ENCODE measurements at places on chromosomes 7 and 10.

DNA sequence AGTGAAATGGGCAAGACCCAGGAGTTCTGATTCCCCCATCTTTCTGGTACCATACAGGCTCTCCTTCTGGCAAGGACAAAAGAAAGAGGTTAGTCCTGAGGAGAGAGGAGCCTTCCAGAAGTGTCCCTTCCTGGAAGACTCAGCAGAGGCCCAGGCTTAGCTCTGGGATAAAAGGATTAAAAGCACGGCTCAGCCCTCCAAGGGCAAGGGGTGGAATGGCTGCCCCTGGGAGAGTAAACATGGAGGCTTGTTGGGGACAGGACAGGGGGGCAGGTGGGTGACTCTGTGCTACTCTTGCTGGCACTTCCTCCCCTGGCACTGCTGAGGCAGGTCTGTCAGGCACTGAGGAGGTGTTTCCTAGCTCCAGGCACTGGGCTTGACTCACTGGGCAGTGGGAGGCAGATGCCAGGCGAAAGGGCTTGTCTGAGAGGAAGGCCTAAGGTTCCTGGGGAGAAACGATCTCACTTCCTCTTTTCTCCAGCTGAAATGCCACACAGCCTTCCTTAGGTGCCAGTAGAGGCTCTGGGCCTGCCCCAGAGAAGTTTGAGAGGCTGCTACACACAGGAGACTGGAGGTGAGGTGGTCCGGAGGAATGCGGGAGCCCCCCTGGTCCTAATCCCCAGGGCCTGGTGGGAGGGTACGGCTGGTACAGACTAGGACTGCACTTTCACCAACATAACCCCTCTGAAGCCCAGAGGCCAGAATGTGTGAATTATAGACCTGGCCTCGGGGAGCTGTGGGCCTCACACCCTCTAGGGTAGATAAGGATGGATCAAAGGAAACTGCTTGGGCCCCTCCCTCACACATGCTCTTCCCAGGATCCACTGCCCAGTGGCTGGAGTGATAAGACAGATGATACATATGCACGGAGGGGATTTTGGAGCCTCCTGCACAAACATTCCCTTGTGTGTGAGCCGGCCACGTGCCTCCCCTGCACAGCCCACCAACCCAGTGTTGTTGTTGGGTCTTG is 63.2 kb upstream of the PODXL start:
- no peak for ATAC-seq

DNA sequence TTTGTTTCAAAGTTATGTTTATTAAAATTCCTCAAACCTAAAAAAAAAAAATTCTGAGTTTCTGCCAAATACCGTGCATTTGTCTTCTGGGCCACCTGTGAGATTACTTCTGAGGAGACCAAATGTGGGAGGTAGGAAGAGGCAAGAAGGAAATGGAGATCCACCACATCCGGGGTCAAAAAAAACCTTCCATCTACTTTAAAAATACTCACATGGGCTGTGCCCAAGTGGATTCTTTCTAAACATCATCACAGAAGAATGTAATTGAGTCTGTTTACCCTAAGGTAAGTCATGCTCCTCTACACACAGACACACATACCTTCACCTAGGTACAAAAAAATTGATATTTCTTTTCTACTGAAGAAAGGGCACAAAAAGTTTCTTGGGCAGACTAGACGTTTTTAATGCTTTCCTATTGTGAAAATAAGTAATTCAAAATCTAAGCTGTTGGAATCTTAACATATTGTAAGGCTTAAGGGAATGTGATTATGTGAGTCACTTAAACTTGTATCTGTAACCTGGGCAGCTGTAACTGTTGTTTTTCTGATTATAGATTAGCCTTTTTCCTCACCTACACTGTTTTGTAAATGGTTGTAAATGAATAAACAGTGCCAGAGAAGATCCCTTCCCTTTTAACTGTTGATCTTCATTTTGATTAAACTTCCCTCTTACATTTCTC is 19.1 kb upstream of the SPOCK2 start:
- peak; percentile 24 for ATAC-seq

DNA sequence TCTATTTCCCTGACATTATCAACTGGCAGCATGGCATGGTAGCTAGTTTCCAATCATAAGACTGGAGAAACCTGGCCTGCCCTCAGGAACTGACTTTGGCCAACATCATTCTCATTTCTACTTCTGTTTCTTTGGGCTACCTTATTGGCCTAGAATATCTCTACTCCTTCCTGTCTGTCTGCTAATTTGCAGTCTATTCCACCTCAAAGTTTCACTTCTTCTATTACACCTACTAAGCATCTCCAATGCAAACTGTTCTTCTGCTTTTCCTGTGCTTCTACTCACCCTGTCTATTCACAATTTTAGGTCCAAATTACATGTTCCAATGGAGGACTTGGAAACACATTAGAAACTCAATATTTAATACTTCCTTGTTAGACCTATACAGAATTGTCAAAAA is 65.6 kb downstream of the ZNF503 start:
- ATAC-seq: no peak

DNA sequence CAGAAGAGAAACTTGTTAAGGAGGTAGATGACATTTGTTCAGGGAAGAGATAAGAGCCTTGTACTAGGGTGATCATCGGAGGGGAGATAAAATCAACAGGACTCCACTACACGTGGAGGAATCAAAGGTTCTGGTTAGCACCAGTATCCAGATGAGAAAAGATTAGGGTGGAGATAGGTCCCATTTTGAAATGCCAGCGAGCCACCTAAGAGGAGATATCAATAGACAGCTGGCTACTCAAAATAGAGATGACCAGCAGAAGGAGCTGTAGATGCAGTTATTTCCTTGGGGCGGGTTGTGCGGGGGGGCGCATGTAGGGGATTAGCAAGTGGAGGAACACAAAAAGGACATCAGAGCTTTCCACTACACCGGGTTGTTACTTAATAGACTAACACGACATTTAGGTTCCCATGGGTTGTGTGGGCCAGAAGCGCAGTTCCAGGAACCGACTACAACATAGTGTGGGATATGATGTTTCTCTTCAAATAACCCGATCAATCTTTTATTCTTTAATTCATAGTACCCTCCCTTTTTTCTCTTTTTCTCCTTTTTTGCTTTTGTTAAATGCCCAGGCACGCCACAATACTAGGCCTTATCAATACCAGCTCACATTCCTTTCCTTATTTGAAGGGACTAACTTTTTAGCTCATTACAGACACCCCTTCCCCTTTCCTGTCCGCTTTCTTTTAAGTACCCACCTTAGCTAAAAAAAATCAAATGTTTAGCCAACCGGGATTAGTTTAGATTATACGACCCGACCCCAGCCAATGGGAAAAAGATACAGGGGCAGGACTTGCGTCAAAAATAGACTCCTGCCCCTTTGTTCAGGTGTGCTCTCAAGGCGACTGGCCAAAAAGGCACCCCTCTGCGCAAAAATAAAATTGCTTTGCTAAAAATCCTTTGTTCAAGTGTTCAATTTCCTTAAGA is 2.0 kb upstream of the KIF11 start:
- ATAC-seq: peak; percentile 13

GRCh38 chr7:16891338-16891737 is 9.6 kb upstream of the AGR3 start:
- ATAC-seq: peak; percentile 79

DNA sequence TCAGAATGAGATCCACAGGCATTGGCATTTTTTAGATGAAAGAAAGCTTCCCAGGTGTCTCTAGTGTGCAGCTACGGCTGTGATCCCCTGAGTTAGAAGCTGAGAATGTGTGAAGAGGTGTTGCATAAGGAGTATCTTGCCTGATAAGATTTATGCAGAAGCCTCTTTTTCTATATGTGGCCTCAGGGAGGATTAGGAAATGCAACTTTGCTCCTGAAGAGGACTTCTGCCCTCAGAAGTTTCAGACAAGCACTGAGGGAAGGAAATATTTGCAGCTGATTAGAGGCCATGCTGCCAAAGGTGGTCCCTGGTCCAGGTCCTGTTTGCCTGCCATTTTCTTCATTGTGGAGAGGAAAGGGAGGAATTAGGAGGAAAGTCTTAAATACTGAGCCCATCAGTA is 551.8 kb downstream of the PHTF2 start:
- ATAC-seq: no peak

- ATAC-seq: no peak
Measured at GRCh38 chr7:9761224-9761623, 1212.4 kb upstream of the PHF14 start.

DNA sequence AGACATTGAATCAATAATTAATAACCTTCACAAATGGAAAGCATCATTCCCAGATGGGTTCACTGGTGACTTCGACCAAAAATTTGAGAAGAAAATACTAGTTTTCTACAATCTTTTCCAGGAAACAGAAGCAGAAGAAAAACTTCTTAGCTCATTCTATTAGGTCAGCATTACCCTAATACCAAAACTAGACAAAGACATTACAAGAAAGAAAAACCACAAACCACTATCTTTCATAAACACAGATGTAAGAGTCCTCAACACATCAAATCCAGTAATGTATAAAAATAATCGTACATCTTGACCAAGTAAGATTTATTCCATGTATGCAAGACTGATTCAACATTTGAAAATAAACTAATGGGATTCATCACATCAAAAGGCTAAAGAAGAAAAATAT is 64.0 kb upstream of the CDK1 start:
- ATAC-seq: no peak

- no peak for ATAC-seq
Measured at GRCh38 chr7:42414028-42414427, 177.0 kb upstream of the GLI3 start.

DNA sequence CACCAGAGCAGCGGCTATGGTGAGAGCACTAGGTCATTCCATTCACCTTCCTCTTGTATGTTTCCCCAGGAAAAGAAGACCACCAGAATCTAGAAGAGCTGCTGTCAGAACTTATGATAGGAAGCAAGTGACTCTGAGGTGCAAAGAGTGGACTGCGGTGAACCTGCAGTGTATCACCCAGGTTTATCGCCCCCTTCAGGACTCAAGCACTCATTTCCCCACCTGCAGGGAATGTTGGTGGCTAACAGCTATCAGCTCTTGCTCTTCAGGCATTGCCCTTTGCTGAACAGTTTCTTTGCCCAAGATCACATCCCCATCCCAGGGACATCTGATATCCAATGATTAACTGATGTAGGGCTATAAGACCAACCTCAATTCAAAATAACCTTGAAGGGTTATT is 66.3 kb upstream of the IL6 start:
- peak; percentile 44 for ATAC-seq

DNA sequence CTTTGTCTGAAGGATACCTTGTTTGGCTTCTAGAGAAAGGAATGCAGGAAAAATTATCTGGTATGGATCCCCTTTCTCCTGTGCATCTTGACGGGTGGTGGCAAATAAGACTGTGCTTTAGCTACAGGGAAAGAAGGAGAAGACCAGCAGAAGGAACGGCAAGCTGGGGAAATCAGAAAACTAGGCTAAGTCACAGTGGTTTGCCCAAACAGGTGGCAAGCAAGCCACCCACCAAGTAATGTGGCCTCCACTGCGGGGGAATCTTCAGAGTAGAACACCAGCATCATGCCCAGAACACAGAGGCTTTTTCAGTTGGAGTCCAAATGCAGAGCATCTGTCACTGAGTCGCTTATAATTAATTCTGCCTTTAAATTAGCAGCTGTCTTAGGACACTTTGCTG is 282.8 kb downstream of the PHF14 start:
- ATAC-seq: no peak

DNA sequence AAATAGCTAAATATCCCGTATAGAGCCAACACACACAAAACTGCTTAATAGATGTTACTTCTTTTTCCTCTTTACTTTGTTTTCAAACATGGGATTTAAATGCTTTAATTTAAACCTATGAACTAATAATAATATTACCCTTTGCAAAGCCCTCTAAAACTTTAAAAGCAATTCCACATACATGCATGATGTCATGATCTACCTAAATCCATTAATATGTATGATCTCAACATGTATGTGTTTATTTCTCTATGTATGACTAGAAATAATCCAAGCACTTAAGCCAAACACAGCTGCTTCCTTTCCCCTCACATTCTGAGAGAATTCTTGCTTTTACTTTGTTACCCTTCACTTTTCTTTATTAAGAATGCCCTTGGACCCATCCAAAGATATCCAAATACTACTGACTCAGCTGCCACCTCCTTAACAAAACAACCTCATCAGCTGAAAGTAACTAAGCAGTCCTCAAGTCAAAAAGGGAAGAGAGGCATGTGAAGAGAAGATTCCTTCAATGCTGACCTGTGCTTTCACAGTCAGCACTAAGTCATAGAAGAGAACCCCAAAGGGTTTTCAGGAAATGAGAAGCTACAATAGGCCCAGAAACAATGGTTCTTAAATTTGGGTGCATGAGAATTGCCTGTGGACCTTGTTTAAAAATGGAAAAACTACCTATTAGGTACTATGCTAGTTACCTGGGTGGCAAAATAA is 266.4 kb upstream of the LRGUK start:
- no peak for ATAC-seq

DNA sequence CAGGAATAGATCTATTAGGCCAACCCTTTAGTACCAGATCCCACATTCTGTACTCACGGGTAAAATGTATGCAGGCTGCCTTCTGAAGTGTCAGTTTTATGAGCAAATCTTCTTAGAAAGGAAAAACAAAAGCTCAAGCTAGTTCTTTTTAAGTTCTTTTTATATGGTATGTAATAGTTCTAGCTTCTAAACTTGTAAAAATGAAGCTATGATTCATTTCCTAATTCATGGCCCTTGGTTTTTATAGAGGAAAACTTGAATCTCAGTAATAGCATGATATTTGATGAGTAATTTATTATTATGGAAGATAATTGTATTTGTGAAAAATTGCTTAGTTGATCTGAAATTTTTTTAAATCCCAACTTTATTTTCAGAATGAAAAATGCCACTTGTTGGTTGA is 54.3 kb downstream of the SLK start:
- no peak for ATAC-seq

GRCh38 chr7:129095258-129095657 is 40.3 kb upstream of the TNPO3 start:
- no peak for ATAC-seq

DNA sequence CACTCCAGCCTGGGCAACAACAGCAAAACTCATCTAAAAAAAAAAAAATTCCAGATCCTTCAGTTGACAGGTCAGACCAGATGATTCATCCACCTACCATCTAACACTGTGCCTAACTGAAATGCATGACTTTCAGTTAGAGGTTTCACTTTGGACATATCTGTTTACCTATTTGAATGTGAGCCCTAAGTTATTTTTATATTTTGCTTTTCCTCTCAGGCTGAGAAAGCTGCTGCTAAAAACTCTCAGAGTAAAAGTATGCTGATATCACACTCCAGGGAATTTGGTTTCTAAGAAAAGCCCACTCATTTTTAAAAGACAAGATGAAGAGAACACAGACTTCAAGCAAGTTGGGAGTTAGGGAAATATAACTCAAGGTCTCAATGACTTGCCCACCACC is 126.0 kb downstream of the SGMS1 start:
- peak; percentile 91 for ATAC-seq

- ATAC-seq: no peak
Measured at GRCh38 chr7:47389171-47389922, 192.6 kb downstream of the TNS3 start.

- ATAC-seq: no peak
Measured at GRCh38 chr10:25831080-25831479, 102.9 kb upstream of the MYO3A start.

DNA sequence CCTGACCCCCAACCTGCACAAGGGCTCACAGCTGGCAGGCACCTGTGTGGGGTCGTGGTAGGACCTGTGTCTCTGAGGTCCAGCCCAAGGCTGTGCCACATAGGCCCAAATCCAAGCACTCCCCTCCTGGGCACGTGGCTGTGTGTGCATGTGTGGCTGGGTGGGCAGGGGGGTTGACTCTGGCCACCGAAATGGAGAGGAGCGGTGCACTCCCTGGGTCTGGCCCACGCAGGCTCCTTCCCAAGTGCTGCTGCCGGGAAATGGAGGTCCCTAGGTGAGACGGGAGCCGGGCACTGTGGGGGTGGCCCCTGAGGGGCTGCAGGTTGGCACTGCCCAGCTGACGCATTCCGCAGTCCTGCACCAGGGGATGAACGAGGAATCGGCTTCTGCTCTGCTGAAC is 528.1 kb downstream of the DNAJB6 start:
- no peak for ATAC-seq

GRCh38 chr10:96334616-96335526 is 23.9 kb downstream of the OPALIN start:
- peak; percentile 77 for ATAC-seq

Data from SK-N-SH treated with all-trans-retinoic acid at 6 μM for 48 hours (cell line).